ENCODE measurements at places on chromosomes 1 and 21.

DNA sequence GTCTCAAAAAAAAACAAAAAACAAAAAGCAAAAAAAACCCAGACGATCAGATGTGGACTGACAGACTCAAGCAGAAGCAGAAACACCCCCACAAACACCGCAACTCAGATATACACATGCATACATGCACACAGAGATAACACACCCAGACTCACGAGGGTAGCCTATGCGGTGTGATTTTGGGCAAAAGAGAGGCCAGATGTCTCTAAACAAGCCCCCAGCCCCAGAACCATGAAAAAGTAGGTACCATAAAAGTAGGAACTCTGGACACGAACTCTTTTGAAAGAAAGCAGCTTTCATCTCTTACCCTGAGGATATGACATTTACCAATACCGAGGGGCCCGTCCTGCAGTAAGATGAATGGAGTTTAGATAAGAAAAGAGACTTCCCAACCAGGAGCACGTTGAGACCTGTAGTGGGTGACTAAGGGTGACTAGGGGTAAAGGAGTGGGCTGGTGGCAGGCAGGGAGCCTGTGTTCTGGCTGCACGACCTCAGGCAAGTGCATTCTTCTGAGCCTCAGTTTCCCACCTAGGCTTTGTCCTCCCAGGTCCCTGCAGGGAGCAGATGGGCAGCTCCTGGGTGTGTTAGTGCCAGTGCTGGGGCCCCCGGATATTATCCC lies 1.5 kb upstream of the TINAGL1 start:
- DNase-seq, result no peak

DNA sequence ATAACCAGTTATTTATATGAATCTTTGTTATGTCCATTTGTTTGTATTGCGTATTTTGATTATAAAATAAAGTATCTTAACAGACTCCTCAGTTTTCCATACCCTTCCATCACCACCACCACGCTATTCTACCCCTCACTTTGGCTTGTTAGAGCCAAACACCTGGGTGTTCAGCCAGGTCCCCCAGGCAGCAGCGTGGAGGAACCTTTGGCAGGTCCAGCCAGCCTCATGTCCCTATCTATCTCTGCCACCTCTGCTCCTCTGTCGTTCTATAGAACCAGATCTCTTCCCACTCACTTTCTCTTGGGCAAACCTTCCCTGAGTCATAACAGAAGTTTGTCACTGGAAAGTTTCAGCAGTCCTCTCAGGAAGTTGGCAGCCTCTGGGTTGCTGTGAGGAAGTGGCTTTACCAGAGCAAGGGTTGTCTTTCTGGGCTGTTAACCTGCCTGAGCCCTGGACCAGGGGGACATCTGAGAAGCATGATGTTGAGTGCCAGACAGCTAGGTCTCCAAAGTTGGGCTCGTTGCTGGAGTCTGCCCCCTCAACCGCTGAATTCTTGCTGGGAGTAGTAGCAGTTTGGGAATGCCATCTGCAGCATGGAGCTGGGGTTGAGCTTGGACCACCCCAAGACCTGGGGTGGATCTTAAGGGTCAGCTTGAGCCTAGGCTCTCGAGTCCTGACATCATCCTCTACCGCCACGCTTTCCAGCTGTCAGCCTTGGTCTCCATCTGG lies 996 bp upstream of the SH3BGRL3 start:
- DNase-seq, result peak; percentile 37

GRCh38 chr1:150003801-150004200 lies 6.7 kb downstream of the OTUD7B start:
- no peak for DNase-seq

- peak; percentile 31 for DNase-seq
Measured at GRCh38 chr1:16165548-16165947, 9.7 kb upstream of the EPHA2 start.

DNA sequence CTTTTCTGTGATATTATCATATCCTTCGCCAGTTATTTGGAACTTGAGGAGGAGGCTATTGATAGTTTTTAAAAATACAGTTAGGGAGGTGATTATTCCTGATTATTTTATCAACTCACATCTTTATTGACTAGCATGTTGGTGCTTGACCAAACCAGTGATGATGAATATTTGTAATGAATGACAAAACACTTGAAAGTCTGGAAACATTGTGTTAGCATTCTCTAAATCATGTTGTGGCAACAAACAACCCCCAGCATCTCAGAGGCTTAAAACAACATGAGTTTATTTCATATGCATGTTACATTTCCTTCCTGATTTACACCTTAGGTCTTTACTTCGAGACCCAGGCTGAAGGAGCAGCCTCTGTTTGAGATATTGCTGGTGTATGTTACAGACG lies 10.7 kb upstream of the JUN start:
- no peak for DNase-seq

GRCh38 chr1:209432443-209432825 lies 151.1 kb upstream of the CAMK1G start:
- DNase-seq, result no peak

- no peak for DNase-seq
Measured at GRCh38 chr21:36854391-36854790, 112.1 kb downstream of the HLCS start.

- peak; percentile 72 for DNase-seq
Measured at GRCh38 chr1:35726450-35727433, 8.1 kb upstream of the C1orf216 start.

DNA sequence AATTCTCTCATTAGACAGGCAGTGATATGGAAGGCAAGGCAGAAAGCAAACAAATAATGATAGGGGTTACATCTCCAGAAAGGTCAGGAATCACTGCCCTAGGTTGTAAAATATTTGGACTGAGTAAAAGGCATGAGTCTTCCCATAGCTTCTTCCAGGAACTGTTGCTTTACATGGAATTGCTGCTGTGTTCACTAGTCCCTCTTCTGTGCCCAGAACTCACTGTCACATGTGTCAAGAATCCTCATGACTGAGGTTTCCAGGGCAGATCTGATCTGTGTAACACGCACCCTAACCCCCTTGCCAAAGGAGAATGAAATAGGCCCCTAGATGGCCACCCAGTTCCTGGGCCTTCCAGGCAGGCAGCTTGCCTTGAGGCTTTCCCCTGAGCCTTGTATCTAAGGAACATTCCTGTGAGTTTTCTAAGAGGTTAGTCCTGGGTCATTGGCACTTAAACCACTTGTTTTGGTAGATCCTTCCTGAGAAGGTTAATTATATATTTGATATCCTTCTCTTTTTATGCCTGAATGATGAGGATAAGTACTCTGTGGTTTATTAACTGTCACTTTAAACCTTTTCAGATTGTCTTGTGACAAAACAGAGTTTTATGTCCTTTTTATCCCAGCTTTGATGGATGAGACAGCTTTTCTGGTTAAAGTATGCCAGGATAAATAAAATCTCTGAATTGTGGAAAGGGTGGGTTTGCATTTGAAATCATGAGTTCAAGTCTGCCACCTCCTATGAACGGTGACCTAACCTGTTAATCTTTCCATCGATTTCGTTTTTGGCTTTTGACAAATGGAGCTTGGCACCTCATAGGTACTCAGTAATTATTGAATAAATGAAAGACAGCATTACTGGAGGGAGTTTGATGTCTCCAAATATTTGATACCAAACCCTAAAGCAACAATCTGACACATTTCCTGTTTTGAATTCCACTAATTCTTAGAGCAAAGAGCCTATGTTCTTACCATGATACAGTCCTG lies 163.3 kb downstream of the DHRS3 start:
- DNase-seq, result no peak

DNA sequence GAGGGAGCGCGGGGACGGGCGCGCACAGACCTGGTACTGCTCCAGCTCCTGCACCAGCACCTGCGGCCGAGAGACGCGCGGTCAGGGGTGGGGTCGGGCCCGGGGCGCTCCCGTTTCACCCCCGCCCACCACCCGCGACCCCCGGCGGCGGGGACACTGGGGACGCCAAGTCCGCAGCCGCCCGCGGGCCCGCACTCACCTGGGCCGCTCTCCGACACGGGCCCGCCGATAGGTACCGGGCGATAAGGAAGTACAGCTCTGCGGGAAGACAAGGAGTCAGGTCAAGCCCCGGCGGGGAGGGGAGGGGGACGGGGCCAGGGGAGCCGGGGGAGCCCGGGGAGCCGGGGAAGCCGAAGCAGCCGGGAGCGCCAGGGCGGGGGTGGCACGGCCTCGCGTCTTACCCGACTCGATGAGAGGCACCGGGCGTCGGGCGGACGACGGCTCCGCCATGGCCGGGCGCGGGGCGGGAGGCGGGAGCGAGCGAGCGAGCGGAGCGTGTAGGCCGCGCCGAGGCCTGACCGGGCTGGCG lies 326 bp downstream of the BRWD1 start:
- DNase-seq, result no peak

- no peak for DNase-seq
Measured at GRCh38 chr1:224289396-224289795, 40.6 kb downstream of the NVL start.

GRCh38 chr21:25897383-25897782 lies 162.6 kb downstream of the GABPA start:
- no peak for DNase-seq

- DNase-seq, result peak; percentile 48
Measured at GRCh38 chr1:225479996-225480720, 52.3 kb upstream of the LBR start.

DNA sequence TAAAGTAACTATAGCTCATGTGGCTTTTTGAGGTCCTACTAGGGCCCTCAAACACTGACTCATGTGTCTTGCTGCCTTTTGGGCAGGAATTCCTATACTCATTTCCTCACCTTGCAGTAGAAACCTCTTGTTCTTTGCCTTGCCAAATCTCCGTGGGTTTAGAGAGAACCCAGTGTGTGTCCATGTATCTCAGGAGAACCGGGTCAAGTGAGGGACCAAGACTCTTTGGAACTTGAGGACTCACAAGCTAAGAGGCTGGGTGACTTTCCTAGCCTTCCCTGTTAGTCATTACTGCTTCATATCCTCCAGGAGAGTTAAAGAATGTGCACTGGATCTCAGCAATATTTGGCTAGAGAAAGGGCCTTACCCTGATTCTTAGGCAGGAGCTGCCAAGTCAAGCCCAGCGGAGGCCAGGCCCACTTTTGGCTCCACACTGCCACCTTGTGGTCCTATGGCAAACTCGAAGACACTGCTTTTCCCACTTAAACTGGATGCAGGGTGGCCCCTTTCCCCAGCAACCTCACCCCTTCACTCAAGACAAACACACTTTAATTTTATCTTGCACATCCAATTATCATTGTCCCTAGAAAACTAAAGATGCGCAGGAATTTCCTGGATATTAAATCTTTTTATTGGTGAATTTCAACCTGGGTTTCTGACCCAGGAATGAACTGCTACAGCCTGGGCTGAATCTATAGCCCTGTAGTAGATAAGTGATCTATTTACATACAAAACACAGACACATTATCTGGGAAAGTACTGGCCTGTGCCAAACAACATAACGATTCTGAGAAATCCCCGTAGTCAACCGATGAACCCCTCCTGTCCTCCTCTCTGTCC lies 10.6 kb downstream of the AVPR1B start:
- peak; percentile 88 for DNase-seq

GRCh38 chr1:192407206-192407605 lies 90.4 kb downstream of the RGS21 start:
- no peak for DNase-seq

- no peak for DNase-seq
Measured at GRCh38 chr1:240093120-240093961, 1.7 kb downstream of the FMN2 start.

Data from B cell (primary cell).